ENCODE measurements at places on chromosomes 6 and 20.

GRCh38 chr20:13274275-13274861 is 53.3 kb downstream of the ISM1 start:
- DNase-seq, result no peak

GRCh38 chr6:128259730-128260685 is 260.4 kb downstream of the PTPRK start:
- DNase-seq, result no peak

DNA sequence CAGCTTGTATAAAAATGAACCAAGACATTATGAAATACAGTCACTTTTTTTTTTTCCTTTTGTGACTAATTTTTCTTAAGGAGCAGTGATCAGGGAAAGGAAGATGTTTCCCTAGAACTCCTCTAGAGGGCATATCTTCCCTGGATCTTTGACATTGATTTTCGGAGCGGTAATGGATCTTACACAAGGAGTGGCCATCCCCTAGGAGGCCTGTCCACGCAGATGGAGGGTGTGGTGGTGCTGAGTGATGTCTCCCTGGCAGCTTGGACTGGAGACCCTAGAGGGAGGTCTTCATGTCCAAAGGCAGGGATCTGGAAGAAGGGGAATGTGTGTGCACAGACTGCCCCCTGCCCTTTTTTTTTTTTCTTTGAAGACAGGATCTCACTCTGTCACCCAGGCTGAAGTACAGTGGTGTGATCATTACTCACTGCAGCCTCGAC is 7.0 kb upstream of the KIFC1 start:
- peak; percentile 32 for DNase-seq

GRCh38 chr20:56166781-56167465 is 81.6 kb upstream of the MC3R start:
- no peak for DNase-seq

DNA sequence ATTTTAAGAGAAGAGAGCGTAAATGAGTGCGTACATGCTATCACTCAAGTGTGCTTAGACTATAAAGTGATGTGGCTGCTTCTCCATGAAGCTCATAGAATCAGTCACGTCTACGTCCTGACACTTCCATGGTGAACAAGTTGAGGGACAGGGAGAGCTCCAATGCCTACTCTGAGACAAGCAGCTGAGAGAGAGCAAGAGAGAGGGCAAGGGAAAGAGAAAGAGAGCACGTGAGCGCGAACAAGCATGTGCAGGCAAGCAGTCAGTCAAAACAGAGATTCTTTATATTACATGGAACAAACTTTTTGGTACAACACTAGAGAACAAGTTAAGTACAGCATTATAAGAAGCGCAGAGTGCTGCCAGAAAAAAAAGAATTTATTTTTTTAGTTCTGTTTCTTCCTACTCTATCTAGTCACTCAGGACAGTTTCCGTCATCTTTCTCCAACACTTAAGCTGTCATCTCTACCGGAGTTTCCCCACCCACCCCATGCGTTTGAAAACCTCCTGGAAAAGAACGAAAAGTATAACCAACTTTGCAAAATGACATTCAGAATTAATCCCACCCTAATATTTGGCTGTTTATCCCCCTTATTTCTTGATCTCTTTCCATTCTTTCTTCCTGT is 61.8 kb downstream of the EPB41L2 start:
- no peak for DNase-seq

All from astrocyte of the cerebellum (primary cell).